D721Med (cell line): ENCODE measurements at places on chromosomes 7 and 10.

- no peak for DNase-seq
These were observed 9.3 kb upstream of the IL2RA start for GRCh38 chr10:6071181-6072175.

DNA sequence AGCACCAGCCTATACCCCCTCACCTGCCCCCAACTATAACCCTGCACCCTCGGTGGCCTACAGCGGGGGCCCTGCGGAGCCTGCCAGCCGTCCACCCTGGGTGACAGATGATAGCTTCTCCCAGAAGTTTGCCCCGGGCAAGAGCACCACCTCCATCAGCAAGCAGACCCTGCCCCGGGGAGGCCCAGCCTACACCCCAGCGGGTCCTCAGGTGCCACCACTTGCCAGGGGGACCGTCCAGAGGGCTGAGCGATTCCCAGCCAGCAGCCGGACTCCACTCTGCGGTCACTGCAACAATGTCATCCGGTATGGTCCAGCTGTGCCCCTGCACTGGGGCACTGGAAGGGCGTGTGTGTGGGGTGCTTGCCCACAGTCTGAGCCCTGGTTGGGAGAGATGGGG, 40.0 kb upstream of the BMPR1A start:
- no peak for DNase-seq

DNA sequence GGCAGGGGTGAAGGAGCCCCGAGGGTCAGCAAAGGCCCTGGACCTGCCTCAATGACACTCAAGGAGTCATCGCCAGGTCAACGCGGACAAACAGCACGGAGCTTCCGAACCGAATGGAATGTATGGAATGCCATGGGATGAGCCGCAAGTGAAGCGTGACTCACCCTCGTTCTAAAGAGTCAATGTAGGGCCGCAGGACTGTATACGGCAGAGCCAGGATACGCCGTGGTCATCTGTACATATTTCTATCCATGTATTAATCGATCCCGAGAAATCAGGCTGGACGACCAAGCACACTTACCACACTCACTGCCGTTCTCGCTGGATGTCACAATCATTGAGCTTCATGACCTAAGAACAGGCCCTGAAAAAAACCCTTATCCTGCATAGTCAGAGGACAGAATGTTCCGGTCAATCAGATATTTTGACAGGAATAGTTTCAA, 4.3 kb downstream of the SNX8 start:
- DNase-seq = no peak

GRCh38 chr7:157937406-157937805, 600.6 kb downstream of the DNAJB6 start:
- DNase-seq = no peak

GRCh38 chr7:88589927-88590326, 169.6 kb upstream of the ZNF804B start:
- DNase-seq = no peak

DNA sequence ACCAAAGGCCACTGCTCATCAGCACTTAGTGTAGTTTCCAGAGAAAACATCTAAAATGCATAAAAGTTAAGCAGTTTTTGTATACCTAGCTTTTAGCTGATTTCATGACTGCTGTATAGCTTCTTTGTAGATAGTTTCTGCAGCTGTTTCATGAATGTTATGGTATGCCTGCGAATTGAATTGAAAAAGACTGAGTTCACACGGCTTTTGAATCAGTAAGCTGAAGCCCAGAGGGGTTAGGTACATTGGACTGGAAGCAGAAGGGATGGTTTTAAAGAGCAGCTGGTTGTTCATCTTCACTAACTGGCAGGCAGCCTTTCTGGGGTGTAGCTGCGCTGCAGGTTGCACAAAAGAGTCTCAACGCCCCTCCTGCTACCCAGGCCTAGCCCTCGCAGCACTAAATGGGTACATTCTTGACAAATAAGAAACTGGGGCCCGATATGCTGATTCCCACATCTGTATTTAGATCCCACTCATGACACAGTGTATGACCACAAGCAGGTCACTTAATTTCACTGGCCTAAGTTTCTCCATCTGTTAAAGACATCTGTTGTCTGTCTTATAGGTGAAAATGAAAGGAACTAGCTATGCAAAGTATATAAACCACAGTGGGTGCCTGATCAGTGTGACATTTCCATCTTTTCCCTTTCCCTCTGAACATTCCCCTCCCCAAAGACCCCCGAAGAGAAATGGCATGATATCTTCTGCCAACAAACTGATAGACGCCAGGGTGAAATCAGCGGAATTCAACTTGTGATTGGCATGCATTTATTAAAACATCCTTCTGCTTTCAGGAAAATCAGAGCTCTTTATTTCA, 85.9 kb upstream of the AGBL3 start:
- DNase-seq = no peak

GRCh38 chr7:94848992-94849576, 58.3 kb upstream of the PPP1R9A start:
- no peak for DNase-seq

DNA sequence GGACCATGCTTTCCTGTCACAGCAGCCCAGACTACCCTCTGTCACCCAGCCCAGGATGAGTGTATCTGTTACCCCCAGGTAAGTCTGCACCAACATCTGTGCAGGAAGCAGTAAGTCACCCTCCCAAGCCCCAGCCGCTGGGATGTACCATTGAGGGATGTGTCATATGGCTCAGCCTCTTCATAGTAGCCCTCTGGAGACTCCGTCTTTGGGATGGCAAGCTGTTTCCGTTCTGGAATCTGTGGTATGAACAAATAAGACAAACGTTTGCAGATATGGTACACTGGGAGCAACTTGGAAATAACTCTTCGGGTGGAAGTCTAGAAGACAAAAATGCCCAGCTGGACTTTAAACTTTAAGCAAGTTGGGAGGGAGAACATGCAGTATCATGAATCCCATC, 81.3 kb downstream of the AFAP1L2 start:
- no peak for DNase-seq

GRCh38 chr10:5585517-5586206, 60.9 kb downstream of the CALML3 start:
- no peak for DNase-seq
